Aortic smooth muscle cell (primary cell): ENCODE measurements at places on chromosomes 3 and 15. TPM values are rescaled to one million over a fixed set of nuclear protein-coding genes. Genes with fewer than 3 reads are reported as not detected.

The C2CD4B gene
- 0.26 and 0.31 TPM in 2 replicates for total RNA-seq

The RAD51 gene
- 4.0 and 6.9 TPM in 2 replicates for total RNA-seq

The BOC gene
- total RNA-seq: 2.3 and 5.0 TPM in 2 replicates

The PLA1A gene
- 0.25 TPM in 1 of 2 replicates, not detected in the other for total RNA-seq

The RNF13 gene
- 66.2 and 71.6 TPM in 2 replicates for total RNA-seq

The VEPH1 gene
- total RNA-seq: 43.6 and 62.6 TPM in 2 replicates

The TIGIT gene
- total RNA-seq: under 0.01 and 0.13 TPM in 2 replicates

The AADACL2 gene
- not detected in 2 replicates for total RNA-seq

The OXTR gene
- 0.37 and 0.79 TPM in 2 replicates for total RNA-seq

The PLA2G4D gene
- total RNA-seq: not detected in 2 replicates

The GJD2 gene
- total RNA-seq: not detected in 2 replicates

The RTP3 gene
- total RNA-seq: not detected in 2 replicates

The SERINC4 gene
- under 0.01 and 0.06 TPM in 2 replicates for total RNA-seq
